Activated CD4-positive, CD25-positive, alpha-beta regulatory T cell (primary cell): ENCODE measurements at places on chromosomes 12 and 14.

GRCh38 chr14:95046711-95047681 is 110.3 kb downstream of the DICER1 start:
- DNase-seq, result no peak

DNA sequence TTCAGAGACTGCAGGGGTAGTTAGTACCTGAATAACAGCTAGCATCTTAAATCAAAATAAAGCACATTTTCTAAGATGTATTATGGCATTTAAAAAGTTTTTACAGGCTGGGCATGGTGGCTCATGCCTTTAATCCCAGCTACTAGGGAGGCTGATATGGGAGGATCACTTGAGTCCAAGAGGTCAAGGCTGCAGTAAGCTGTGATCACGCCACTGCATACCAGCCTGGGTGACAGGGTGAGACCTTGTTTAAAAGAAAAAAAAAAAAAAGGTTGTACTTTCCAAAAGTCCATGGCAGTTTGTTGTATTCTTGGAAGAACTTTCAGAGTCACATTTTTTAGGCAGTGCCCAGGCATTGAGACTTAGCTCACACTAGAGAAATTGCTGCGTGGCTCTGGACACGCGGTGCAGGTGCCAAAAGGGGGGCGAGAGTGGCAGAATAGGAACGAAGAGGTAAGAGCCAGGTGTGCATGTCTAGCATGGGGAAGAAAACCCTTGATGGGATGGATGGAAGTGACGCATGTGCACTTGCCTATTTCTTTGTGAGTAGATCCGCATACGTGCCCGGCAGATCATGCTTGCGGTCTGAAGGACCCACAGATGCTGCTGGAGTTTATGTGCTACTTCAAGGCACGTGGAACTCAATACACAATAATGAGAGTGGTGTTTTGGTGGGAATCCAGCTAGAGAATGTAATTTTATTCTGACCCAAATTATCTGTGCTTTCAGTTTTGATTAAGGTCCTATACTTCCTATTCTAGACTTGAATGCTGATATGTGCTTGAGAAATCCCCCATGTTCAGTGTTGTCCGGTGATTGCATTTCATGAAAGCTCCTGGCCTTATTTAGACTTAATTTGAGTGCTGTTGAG is 11.9 kb downstream of the ANKRD13A start:
- no peak for DNase-seq

DNA sequence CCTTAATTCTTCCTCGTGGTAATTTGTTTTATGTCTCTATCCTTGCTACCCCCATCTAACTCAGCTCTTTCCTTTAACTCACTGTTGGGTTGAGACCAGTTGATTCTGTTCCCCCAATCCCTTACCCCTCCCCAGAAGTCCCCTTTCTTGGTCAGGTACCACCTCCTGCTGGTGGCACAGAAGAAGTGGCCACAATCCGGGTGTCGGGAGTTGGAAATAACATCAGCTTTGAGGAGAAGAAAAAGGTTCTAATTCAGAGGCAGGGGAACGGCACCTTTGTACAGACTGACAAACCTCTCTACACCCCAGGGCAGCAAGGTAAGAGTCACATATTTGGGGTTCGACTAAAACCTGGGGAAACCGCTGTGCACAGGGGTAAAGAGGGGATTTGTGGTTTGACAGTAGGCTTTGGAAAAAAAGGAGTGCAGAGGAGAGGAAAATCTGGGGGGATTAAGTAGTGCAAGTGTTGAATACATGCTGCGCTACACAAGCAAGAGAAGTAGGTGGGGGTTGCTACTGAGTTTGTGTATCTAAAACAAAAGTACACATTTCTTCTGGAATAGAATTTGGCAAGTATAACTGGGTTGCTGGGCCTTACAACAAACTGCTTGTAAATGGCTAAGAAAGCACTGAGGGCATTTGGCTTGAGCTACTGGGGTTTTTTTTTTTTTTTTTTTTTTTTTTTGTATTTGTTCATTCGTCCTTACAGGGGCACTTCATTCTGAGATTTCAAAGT is 1.3 kb downstream of the A2ML1 start:
- no peak for DNase-seq

DNA sequence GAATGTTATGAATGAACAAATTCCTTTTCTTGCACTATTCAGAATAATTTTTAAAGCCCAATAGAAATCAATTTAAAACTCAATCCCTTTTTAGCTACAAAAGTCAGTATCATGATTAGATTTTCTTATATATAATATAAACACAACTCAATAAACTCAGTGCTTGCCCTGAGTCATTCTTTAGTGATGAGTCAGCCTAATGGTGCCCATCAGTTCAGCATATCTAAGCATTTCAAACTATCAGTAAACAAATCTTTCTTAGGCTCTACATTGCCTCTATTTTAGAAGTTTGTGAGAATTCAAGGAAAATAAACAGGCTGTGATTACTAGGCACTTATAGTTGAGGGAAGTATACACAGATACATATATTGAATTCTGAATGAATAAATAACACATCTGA is 179.6 kb downstream of the NELL2 start:
- no peak for DNase-seq

DNA sequence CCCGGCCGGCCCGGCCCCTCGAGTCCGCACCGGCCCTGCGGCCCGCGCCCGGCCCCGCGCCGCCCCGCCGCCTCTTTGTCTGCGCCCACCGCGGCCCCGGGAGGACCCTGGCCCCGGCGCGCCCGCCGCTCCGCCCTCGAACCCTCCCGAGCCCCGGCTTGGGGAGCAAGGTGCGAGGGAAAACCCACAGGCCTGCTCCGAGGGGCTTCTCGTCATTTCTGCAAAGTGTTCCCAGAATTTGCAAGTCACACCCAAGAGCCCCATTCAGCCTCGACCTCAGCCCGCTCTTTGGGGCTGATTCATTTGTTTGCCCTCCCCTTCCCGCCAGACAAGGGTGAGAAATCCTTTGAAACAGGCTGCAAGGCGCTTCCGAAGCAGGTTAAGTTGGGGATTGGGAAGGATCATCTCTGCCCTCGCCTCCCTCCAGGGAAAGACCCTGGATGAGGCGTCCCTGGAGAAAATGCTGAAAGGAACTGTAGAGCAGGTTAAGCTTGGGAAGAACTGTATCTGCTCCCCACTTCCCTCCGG is 325 bp upstream of the CLIP1 start:
- DNase-seq, result peak; percentile 25
